CD4-positive, alpha-beta T cell treated with Interleukin-12 subunit alpha and Interleukin-12 subunit beta, for 1 hour (primary cell): ENCODE measurements at places on chromosomes 7 and 10.

DNA sequence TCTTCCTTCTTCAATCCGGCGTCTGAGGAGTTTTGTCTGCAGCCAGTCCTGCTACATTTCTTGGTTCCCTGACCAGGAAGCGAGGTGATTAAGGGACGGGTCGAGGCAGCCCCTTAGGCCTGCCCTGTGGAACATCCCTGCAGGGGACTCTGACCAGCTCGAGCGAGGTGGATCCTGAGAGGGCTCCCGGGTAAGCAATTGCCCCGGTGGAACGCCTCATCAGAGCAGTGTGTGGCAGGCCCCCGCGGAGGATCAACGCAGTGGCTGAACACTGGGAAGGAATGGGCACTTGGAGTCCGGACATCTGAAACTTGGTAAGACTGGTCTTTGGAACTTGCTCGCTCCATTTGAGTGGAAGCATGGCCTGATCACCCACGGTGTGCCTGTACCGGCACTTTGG, 121.0 kb downstream of the CUL2 start:
- no peak for DNase-seq

DNA sequence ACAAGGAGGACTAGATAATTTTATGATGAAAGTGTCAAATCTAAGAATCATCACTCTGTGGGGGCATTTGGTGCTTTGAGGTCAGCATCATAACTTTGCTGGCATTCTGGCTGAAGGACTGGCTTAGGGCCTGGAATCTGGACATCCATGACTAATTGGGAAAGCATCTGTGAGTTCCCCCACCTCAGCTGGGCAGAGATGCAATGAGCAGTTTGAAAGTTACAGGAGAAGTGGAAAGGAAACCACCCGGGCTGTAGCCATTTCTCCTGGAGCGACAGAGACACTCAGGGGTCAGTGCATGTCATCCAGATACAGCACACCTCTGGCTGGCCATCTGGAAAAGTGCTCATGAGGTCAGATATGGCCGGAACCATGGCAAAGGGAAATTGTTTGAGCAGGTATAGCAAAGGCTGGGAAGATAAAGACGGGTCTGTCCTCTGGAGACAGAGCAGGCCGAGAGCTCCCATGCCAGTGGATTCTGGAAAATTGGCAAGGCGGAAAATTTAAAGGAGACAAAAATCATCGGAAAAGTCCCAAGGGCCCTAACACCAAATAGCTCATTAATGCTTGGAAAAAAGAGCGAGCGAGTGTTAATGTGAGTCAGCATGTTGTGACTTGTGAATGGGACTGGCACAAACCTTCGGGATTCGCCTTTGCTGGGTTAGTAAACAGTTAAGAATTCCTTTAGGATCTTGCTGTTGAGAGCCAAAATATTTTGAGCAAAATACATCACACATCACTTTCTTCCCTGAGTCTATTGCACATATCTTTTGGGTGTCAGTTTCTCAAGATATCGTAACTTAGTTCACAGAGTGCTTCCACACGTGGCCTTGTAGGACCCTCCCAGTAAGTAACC, 188.4 kb upstream of the AGK start:
- no peak for DNase-seq

- DNase-seq: no peak
These were observed 477.7 kb upstream of the TPK1 start for GRCh38 chr7:145313551-145313950.

- DNase-seq: peak; percentile 68
These were observed 56.3 kb upstream of the MDFIC start for GRCh38 chr7:114865564-114865963.

DNA sequence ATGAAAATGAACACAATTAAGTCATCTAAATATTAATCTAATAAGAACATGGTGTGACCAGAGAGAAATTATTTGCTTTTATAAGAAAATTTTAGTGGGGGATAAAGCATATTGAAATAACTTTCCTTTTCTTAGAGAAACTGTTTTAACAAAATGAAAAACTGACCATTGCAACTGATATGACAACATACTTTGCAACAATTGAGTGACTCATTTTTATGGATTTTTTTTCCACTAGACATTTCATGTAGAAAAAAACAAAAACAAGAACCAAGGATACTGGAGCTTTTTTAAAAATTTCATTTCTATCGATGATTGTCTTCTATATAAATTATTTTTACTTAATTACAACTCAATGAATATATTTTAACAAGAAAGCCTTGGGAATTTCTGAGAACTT, 90.0 kb downstream of the C1GALT1 start:
- no peak for DNase-seq

DNA sequence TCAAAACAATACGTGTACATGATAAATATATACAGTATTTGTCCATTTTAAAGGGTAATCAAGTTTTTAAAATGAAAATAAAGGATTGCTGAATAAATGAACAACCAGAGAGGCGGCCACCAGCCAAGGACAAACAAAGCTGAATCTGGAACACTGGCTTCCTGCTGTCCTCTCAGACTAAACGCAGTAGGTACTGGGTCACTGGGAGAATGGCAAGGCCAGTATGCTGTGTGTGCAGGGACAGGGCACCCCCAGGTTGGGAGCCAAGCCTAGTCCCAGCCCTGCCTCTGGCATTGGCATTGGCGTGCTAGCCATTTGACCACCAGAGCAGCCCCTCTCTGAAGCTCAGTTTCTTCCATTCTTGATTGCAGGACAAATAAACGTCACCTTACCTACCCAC, 33.8 kb downstream of the DLG5 start:
- no peak for DNase-seq

DNA sequence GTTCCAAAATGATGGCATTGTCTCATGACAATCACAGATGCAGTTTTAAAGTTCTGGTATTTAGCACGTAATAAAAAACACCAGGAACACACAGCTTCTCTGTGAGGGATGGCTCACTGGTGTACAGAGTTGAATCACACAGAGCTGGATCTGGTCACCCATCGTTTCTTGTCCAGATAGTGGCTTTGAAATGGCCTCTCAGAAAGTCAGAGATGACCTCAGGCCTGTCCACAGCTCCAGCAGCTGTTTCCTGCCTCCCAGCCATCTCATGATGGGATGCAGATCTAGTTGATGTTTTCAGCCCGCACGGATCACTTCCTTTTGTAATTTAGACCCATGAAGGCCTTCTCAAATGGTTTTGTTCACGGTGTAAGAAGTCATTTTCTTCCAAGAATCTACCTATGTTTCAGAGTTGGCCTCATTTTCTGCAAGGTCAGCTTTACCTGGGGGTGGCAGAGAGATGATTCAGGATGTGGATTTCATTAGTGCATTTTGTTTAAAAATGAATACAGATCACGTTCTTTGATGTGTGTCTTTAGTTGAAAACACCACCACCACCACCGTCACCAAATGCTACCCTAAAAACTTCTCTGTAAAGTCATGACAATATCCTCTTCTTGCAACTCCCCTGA, 166.2 kb downstream of the SNX10 start:
- no peak for DNase-seq

DNA sequence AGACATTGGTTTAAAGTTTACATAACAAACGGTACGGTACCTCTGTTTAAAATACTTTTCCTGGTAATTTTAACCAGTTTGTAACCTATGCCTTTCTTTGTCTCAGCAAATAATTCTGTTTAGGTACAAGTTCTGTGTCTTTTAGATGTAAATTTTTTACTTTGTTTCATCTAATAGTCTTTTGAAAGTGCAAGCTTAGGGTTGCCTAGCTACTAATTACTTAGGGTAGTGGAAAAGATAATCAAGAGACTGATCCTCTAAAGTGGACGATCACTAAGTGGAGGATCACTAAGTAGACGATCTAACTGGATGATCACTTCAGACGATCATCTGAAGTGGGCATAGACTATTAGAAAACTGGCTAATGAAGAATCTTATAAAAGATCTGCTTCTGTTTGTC, 16.1 kb upstream of the FKBP9 start:
- DNase-seq: no peak

GRCh38 chr10:127833804-127834203, 58.9 kb downstream of the CLRN3 start:
- no peak for DNase-seq

DNA sequence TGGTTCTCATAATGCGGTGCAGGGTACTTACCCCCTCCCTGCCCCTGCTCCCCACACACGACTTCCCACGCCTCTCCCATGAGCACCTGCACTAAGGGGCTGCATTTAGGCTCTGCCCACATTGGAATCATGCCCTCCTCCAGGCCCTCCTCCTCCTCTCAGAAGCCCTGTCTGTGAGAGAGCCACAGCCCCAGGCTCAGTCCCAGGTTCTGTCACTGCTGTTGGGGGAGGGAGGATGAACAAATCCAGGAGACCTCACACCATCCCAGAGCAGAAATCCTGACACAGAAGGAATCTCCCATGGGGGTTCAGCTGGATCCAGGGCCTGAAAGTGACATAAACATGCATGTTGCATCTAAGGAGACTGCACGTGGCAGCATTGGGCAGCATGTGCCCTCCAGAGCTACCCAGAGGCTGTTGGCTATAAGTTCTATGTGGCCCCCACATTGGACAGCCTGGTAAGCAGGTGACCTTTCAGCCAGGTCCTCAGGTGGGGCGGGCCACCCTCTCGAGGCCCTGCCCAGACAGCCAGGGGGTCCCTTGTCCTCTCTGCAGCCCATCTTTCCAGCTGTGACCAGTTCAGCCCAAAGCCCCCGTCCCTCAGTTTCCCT, 1.6 kb upstream of the PILRA start:
- no peak for DNase-seq

- no peak for DNase-seq
These were observed 60.5 kb upstream of the C10orf90 start for GRCh38 chr10:126730856-126731609.

DNA sequence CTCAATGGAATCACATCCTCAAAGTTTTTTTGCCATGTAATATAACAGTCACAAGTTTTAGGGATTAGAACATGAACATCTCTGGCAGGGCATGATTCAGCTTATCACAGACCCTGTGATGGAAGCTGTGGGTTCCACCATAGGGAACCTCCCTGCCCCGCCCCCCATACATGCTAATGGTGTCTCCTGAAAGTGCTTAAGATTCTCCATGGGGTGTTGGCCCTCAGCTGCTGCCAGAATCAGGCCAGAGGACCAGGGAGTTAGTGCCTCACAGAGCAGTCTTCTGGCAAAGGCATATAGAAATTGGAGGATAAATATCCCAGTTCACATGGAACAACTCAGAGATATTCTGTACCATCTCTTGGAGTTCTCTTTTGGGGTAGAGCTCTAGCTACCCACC, 119.4 kb downstream of the RAB11FIP2 start:
- DNase-seq: no peak

GRCh38 chr10:105024184-105024583, 383.1 kb downstream of the SORCS3 start:
- no peak for DNase-seq

DNA sequence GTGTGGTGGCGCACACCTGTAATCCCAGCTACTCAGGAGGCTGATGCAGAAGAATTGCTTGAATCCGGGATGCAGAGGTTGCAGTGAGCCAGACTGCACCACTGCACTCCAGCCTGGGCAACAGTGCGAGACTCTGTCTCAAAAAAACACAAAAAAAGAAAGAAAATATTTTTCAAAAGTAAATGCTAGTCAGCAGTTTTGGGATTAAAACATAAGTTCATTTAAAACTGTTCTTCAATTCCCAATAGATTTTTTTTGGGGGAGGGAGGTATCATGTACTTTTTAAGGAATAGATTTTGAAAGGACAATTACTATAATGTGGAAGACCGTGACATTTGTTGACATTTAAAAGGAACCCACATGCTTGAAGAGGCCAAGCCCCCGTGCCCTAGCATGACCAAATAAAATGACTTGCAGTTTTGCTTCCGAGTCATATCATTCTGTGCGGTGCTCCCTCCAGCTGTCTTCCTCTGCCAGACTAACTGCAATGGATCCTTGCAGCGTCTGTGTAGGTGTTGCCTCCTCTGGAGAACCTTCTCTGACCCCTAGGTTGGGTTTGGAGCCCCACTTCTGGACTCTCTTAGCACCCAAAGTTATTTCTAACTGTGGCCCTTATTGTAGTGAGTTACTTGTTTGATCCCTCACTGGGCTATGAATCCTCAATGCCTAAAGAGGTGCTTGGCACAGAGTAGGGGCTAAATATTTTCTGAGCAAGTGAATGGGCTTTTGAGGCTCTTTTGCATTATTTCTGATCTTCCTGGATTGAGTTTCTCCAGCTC, 17.4 kb upstream of the HPS1 start:
- DNase-seq: no peak

DNA sequence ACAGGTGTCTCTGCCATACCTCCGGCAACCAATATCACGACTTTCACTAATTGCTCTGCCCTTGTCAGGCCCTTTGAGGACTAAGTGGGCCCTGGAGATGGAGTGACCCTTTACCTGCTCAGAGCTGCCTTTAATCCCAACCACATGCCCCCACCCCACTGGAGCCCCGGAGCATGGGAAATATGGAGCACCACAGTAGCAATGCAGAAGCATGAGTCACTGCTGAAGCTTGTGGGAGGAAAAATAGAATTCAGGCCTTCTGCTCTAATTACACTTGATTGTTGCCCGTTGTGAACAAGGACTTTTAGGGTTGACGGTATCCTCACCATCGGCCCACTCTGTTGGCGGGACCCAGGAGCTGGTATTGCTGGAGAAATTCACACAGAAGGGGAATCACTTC, 52.5 kb upstream of the FRMD4A start:
- no peak for DNase-seq

DNA sequence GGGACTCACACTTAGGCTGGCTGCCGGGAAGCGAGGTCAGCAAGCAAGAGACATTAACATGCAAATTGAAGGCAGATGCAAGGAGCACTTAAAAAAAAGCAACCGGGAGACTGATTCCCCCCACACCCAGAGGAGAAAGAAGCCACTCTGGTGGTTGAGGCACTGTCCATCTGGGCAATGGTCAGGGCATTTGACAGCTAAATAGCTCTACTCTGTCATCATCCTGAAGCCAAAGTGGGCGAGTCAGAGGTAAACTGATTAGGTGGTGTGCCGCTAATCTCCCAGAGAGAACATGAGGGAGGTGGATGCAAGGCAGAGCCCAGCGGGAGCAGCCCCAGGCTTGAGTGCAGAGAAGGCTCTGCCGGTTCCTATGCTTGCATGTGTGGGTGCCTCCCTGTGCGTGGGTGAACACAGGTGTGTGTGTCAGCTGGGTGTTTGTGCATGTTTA, 100.6 kb downstream of the PLXNA4 start:
- DNase-seq: no peak

DNA sequence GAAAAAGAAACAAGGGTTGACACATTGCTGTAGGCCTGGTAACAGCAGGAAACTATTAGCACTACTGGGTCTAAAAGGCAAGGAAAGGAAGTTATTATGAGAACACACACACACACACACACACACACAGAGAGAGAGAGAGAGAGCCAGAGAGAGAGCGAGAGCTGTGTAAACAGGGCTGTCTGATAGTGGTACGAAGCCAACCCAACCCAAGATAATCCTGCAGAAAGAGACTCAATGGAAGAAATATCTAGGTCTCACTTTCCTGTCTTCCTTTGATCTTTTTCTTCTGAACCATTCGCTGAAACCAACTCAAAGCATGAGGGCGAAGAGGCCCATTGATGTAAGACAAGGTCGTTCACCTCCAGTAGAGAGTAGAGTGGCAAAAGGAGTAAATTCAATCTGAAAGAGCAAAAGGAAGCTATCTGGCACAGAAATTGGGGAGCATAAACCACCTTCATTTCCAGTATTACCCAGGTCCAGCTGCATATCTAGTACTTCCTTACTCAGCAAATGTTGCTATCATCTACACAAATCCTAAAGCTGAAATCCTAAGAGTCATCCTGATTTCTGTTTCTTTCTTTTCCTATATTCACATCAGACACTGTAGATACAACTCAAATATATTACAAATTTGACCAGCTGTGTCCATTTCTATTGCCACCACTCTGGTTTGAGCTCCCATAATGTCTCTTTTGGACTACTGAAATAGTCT, 110.2 kb downstream of the TMEM26 start:
- DNase-seq: peak; percentile 1

- no peak for DNase-seq
These were observed 90.7 kb downstream of the GNAI1 start for GRCh38 chr7:80225361-80225760.
